ENCODE measurements at places on chromosomes 5 and 9.
A peak's percentile ranks its signal among the peaks of the same experiment; 100 is the strongest.

DNA sequence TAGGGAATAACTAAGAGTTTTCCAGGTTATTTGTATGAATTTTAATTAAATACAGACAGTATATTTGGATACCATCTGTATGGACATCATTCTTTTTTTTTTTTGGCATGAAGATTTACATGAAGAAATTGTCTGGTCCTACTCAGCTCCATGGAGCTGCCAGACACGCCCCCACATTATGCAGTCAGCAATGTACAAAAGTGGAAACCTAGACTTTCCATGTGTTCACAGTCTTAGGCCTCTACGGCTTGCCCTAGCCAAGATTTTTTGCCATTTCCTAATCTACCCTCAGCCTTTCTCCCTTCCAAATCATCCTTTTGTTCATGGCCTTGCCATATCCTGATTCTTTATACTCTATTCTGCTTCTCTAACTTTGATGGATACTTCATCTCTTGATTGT lies 207.1 kb downstream of the SGCD start:
- DNase-seq: peak; percentile 10

- peak; percentile 29 for DNase-seq
Measured at GRCh38 chr9:86891091-86891490, 56.2 kb downstream of the GAS1 start.

DNA sequence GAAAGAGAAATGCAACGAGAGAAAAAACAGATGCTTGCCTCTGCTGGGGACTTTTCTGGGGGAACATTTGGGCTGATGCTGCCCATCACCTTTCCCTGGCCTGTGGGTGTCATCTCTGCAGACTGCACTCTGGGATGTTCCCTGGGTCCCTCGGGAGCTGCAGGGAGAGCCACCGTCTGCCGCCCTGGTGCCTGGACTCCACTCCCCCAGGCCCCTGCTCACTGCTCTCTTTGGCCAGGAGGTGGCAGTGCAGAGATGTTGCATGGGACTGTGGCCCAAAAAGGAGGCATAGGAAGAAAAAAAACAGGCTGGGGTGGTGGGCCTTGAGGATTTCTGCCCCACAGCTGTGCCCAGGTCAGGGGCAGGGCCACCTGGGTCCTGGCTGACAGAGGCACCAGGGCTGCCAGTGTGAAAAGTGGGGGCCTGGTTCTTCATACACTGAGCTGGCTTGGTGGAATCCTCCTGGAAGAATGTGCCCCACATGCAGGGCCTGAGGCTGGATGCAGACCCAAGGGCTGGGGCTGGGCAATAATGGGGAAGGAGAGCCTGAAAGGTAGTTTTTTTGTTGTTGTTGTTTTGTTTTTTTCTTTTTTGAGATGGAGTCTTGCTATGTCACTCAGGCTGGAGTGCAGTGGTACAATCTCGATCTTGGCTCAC lies 353.6 kb downstream of the SLIT3 start:
- DNase-seq: no peak

DNA sequence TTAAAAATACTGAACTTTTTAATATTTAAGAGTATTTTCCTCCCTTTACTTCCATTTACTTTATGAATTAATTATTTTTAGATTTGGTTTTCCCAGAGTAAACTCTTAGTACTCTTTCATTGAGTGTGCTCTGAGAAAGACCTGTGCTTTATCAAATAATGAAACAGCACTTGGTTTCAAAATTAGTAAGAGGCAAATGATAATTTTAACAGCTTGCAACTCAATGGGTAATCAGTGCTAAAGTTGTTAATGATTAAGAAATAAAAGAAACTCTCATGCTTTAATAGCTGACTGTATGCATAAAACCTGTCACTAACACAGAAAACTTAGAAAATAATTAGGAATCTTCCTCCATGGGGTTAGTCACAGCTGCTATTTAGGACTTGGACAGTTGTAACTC lies 244.4 kb downstream of the RFX3 start:
- DNase-seq: no peak

DNA sequence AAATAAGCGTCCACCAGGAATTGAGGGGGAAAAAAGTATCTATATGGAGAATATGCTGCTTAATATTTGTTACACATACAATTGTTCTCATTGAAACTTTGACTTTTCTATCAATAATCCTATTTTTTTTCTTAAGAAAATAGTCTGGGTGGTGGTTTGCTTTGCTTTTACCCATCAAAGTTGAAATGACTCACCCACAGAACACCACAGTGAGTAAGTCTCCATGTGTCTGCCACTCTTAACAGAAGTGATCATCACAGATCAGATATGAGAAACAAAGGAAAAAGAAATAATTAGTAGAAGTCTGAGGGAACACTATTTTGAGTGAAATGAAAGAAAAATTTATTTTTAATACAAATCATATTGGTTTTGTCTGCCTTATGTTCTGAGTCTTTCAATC lies 742.8 kb downstream of the CDH9 start:
- no peak for DNase-seq

DNA sequence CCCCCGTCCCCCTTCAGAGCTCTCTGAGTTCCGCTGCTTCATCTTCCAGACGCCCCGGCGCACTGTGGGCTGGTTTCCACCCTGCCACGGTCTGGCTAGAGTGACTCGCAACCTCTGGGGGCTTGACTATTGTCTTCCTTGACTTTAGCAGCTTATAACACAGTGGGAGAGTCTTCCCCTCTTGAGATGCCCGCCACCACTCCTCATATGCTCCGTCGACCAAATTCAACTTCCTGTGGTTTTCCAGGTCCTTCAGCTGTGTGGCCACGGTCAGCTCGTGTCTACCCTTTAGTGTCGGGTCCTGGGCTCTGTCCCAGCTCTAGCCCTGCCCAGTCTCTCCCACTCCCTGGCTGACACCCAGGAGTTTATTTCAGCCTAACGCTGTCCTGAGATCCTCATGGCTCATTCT lies 28.2 kb upstream of the NCS1 start:
- DNase-seq: no peak

DNA sequence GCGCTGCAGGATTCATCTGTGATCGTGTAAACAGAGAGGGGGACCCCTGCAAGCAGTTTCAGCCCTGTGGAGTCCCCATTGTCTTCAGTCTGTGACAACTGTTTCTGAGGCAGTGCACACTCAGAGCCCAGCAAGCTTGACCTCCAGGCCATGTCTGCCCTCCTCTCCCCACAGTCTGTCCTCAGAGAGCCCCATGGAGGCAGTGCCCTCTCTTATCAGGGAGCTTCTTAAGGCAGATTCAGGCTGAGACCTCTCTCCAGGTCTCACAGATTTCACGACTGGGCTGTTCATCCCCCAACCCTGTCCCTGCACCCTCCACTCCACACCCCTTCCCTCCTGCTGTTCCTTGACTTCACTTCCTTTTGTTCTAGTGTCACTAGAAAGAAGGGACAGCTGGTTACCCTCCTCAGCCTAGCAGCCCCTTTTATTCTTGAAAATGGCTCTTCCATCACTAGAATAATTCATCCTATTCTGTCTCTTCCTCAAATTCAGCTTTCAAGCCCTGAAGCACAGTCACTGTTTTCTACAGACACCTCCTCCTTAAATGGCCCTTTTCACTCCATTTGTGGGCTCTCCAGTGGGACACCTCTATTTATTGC lies 218.4 kb downstream of the MED10 start:
- DNase-seq: no peak

DNA sequence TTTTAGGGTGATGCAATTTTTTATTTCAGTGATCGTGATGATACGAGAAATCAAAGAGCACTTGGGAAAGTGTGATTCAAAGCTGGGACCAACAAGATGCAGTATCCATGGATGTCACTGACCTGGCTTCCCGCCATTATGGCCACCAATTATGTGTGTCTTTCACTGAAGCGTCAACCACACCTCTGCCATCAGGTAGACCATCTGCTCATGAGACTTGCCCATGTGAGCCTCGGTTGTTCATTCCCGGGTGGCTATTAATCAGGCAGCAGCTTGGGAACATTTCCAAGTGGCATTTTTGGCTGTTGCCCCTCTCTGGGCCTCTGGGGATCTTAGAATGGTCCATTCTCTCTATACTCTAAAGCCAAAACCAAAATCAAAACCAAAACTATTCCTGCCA lies 436.0 kb upstream of the ADAMTSL1 start:
- DNase-seq: no peak

GRCh38 chr5:147336876-147337275 lies 102.0 kb downstream of the STK32A start:
- DNase-seq: no peak

DNA sequence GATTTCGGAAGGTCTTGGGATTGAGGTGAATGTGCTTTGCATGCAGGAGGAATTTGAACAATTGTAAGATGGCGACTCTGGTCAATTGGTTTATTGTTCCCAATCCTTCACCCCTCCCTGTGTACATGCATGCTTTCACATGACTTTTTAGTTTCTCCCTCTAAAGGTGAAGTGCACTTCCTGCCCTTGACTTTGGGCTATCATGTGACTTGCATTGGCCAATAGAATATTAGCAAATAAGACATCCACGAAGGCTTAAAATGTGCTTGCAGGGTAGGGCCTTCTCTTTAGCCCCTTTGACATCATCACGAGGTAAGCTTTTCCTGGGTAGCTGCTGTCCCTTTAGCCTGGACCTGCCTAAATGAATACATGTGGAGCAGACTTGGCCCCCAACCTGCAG lies 8.1 kb upstream of the ZBTB43 start:
- no peak for DNase-seq

- DNase-seq: no peak
Measured at GRCh38 chr5:176817841-176818377, 7.5 kb downstream of the UNC5A start.

DNA sequence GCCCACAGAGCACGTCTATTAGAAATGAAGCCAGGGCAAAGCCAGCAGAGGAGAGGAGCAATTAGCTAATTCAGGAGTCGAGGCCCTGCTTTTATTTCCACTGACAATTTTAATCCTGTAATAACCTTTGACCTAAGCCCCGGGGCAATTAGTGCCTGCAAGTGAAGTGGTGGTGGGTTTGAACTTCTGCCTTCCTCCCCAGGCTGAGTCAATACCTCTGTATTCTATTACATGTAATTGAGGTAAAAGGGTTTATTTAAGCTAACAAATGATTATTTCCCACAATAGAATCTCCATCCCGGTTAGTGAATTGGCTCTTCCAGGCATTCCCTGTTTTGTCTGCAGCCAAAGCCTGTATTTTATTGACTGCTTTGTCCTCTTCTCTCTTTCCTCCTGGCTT lies 49.9 kb downstream of the FGF18 start:
- no peak for DNase-seq

DNA sequence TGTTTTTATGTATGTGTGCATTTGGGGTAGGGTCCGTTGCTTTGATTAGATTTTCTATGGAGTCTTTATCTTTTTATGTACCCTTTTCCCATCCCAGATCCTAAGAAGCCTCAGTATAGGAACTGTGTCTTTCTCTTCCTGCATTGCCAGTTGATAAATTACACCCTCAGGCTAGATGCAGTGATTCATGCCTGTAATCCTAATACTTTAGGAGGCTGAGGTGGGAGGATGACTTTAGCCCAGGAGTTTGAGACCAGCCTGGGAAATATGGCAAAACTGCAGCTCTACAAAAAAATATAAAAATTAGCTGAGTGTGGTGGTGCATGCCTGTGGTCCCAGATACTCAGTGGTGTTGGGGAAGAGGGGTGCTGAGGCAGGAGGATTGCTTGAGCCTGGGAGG lies 40.2 kb downstream of the NLN start:
- no peak for DNase-seq

GRCh38 chr9:34570376-34570775 lies 19.1 kb downstream of the CNTFR start:
- DNase-seq: no peak

DNA sequence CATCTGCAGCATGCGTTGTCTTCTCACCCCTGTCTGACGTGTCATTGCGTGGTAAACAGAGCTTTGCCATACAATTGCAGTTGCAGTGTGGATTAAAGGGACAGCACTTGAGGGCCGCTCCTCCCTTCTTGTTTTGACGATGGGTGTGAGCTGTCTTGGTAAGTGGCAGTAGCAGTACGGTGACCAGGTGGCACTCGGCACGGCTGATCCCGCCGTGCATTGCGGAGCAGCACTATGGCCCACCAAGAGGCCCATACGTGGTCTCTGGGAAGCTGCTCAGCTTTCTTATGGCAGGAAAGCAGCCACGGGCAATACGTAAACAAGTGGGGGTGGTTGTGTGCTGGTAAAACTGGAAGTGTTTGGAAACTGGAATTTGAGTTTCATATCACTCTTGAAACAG lies 25.1 kb downstream of the EHMT1 start:
- no peak for DNase-seq

DNA sequence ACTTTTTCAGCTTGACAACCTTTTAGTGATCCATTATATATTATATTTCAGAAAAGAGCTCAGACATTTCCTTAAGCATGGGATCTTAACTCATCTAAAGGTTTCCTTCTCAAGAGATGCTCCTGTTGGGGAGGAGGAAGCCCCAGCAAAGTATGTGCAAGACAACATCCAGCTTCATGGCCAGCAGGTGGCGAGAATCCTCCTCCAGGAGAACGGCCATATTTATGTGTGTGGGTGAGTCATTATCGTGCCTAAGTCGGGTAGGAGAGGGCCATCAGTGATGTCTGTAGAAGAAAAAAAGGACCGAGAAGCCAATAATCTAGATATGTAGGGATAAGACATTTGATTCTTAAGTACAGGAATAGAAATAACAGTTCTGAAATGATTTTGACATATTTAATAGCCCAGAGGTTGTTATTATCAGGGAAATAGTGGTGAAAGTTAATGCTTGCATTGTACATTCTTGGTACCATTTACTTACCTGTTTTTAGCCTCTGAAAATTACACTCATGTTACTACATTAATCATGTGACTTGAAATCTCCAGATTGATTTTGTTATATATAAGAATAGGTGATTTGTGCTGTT lies 28.2 kb downstream of the MTRR start:
- DNase-seq: no peak

DNA sequence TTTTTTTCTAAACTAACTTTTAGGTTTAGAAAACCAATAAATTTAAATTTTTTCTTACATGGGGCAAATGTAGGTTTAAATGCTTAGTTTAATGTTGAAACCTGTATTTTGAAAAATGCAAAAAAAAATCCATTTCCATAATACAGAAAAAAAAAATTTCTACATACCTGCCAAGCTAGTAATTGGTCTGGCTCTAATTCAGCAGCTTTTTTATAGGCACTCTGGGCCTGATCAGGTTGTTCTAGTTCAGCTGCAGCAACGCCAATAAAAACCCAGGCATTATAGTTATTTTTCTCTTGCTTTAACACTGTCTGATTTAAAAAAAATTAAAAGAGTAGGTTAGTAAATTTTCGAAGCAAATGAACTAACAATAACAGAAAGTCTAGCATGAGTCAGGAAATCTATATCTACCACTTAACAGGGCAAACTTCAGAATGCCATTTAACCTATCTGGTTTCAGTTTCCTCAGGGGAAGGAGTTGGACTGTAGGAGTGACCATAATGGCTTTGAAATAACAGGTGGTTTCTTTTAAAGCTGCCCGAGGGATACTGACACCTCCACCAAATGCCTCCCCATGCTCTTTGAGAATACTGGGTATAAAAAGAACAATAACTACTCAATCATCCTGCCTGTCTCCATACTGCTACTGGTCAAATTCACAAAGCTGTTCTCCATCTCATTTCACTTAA lies 11.6 kb downstream of the SKIC3 start:
- DNase-seq: no peak

- DNase-seq: no peak
Measured at GRCh38 chr9:133257465-133257956, 17.5 kb downstream of the ABO start.

All from AG09319 (cell line).